CD8-positive, alpha-beta memory T cell (primary cell): ENCODE measurements at places on chromosomes 3 and 15. TPM values are rescaled to one million over a fixed set of nuclear protein-coding genes. Genes with fewer than 3 reads are reported as not detected.

The TGM4 gene
- not detected for total RNA-seq

The MINAR1 gene
- 0.35 TPM for total RNA-seq

The TNFSF10 gene
- total RNA-seq, result 38.2 TPM

The FOXB1 gene
- total RNA-seq, result 0.33 TPM

The TRPM1 gene
- not detected for total RNA-seq

The P2RY1 gene
- total RNA-seq, result 0.16 TPM

DNA sequence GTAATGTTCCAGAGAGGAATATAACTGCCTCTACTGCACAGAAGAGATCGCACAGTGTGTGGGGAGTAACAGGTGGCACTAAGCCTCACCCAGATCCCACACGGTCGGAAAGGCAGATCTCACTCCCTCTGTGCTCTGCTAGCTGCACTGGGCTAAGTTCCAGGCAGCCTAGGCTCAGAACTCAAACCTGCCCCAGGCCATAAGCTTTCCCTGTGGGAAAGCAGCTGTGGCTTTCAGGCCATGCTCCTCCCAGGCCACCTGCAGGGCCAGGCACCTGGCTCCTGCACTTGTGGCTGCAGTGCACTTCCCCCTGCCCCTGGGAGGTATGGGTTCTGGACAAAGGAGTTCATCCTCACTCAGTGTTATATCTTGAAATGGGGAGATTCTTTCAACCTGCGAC lies 27.5 kb downstream of the PCCB start:
- DNase-seq, result no peak

DNA sequence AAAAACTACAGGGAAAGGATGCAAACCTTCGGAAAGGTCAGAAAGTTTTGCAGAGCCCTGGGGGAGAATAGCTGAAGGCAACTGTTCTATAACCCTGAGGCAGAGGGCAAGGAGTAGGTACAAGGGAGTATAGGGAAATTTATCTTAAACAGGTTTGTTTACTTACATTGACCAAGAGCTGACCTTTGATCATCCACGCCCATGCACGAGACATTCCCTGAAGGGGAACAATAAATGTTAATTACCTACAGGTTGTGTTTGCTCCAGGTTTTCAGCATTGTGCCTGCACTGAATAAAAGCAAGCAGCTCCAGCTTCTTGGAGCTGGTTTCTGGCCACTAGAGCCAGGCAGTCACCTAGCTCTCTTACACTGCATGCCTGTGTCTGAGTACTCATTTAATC lies 524.5 kb upstream of the TGFBR2 start:
- DNase-seq, result no peak

DNA sequence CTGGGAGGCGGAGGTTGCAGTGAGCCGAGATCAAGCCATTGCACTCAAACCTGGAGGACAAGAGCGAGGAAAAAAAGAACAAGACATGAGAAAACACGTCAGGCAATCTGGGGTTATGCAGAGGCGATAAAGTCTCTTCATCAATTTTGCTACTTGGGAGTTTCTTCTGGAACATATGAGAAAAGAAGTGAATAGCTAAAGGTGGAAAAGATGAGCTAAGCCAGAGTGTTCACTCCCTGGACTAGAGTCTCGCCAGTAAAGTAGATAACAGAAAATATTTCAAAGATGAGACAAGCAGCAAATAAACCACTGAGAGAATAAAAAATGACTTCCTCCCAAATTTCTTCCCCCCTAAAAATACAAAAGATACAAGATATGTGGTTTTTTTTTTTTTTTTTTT lies 188.4 kb upstream of the HES1 start:
- DNase-seq, result no peak

- DNase-seq, result no peak
Observed at GRCh38 chr15:83209333-83209732, 1.7 kb upstream of the HDGFL3 start.

GRCh38 chr15:32979710-32980109 lies 214.8 kb downstream of the FMN1 start:
- DNase-seq, result no peak

- DNase-seq, result no peak
Observed at GRCh38 chr3:114274929-114275328, 18.9 kb upstream of the TIGIT start.

GRCh38 chr3:46098319-46098761 lies 71.1 kb upstream of the XCR1 start:
- peak; percentile 50 for DNase-seq

- DNase-seq, result no peak
Observed at GRCh38 chr3:177689869-177690268, 492.6 kb upstream of the TBL1XR1 start.

DNA sequence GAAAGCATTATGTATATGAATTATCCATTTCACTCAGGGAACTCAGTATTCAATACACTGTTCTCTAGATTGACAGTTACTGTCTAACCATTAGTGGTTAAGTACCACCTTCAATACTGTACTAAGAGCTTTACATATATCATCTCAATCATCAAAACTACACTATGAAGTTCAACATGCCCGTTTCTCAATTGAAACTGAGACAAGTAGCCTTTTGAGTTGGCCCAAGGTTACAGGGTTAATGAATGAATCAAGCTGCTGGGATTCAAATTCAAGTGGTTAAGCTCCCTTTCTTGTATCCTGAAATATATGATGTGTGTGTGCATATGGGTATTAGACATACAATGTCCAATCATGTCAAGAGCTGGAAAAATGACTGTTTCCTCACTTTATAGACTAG lies 5.8 kb downstream of the TASOR start:
- no peak for DNase-seq
